Suppressor macrophage treated with lipopolysaccharide for 1 hour (primary cell): ENCODE measurements at places on chromosomes 1 and 21.

DNA sequence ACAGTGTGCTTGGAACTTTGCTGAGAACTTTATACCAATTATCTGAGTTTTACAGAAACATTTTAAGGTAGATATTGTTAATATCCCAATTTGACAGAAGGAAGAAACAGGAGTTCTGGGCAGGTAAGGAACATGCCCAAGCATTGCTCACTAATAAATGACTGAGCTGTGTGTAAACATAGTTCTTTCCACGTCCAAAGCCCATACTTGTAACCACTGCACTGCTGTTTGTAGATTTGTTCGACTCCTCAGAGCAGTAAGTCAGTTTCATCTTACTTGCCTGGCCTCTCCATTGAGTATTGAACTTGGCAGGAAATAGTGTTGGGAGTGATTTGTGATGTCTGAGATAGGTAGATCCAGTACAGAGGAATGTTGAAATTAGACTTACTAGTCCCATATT, 335.1 kb downstream of the KIF26B start:
- no peak for DNase-seq

- DNase-seq, result no peak
Observed at GRCh38 chr1:37404711-37405110, 69.7 kb upstream of the ZC3H12A start.

GRCh38 chr1:26307363-26307781, 936 bp upstream of the UBXN11 start:
- no peak for DNase-seq

- DNase-seq, result no peak
Observed at GRCh38 chr1:226618380-226618779, 69.8 kb downstream of the STUM start.

DNA sequence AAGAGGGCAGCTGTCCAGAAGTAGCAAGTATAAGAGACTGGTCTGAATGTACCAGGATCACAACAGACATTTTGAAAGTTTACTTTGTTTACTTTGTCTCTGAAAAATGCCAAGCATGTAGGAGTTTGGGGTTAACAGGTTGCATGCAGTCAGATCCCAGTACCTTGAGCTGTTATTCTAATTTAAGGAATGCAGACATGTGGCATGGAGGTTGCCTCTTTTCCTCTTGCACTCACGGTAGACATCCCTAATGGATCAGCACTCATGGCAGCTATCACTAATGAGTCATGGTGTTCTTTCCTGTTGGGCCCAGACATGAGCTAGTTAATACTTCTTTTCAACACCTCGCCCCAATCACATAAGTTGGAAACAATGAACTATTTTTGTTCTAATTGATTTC, 67.3 kb downstream of the GADD45A start:
- DNase-seq, result no peak

- no peak for DNase-seq
Observed at GRCh38 chr1:166874464-166874863, 1.6 kb downstream of the TADA1 start.

DNA sequence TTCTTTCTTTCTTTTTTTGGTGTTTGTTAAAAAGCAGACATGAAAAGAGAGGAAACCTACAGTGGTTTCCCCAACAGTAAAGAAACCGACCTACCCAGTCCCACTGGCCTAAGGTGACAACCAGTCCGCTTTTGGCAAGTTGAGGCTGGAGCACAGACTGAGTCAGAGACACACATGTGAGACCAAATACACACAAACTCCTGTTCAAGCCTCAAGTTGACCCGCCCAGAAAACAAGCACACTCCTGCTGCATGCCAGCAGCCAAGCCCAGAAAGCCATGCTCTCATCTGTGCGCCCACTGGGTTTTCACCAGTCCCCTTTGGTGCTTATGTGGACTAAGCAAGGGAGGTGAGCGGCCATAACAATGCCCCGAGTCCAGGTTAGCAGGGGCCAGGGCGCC, 64.6 kb upstream of the GPR153 start:
- no peak for DNase-seq

DNA sequence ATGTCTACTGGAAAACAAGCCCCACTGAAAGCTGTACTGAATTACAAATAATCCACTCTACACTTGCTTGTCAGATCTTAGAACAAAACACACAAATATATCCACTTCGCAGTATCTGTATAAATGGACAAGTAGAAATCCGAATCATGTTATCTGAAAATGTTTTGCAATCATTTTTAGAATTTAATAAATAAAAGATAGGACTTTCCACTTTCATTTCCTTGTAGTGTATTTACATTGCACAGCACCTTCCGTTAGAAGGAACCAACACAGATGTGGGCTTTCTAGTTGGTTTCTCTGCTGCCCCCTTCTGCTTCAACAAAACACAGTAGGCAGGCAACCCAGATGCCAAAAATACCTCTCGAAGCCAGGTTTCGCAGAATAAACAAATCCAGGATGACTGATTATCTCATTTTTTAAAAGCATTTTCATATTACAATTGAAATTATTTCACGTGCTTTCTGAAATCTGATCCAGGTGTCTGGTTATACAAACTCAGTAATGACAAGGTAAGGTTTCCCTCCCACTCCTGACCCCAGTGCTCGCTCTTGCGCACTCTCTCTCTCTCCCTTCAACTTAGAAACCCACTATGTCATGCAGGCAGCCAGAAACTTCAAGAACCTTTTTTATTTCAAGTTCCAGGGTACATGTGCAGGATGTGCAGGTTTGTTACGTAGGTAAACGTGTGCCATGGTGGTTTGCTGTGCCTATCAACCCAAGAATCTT, 389.9 kb downstream of the SMYD3 start:
- DNase-seq, result peak; percentile 82

DNA sequence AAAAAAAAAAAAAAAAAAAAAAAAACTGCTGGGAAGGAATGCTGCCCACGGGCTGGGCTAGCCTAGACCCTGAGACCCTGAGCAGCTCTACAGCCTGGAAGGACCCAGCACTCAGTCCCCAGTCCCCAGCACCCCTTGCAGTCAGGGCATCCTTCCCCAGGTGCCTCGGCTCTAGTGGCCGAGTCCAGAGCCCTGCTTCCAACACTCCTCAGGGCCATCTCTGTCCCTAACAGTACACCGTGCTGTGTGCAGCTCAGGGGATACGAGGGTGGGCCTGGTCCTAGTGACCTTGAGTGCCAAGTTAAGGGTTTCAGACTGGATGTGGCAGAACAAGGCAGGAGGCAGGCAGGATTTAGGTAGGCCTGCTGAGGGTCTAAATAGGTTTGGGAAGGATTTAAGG, 50.2 kb upstream of the LRP8 start:
- DNase-seq, result no peak

DNA sequence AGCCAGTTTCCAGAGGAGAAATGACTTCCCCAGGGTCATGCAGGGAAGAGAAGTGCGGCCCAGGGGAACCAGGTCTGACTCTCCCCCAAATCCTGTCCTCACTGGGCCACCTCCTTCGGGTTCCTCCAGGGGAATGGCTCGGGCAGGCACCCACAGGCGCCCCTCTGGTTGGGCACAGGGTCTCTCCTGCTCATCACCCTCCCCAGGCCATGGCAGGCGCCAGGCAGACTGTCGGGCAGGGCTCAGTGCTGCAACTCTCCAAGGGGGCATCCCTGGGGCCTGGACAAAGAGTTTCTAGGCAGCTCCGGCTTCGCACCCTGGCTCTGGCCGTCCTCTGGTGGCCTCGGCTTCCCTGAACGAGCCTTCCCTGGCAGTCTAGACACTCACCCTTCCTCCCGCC, 75.6 kb downstream of the MEGF6 start:
- no peak for DNase-seq

GRCh38 chr21:27536319-27536718, 569.4 kb upstream of the ADAMTS5 start:
- DNase-seq, result no peak

DNA sequence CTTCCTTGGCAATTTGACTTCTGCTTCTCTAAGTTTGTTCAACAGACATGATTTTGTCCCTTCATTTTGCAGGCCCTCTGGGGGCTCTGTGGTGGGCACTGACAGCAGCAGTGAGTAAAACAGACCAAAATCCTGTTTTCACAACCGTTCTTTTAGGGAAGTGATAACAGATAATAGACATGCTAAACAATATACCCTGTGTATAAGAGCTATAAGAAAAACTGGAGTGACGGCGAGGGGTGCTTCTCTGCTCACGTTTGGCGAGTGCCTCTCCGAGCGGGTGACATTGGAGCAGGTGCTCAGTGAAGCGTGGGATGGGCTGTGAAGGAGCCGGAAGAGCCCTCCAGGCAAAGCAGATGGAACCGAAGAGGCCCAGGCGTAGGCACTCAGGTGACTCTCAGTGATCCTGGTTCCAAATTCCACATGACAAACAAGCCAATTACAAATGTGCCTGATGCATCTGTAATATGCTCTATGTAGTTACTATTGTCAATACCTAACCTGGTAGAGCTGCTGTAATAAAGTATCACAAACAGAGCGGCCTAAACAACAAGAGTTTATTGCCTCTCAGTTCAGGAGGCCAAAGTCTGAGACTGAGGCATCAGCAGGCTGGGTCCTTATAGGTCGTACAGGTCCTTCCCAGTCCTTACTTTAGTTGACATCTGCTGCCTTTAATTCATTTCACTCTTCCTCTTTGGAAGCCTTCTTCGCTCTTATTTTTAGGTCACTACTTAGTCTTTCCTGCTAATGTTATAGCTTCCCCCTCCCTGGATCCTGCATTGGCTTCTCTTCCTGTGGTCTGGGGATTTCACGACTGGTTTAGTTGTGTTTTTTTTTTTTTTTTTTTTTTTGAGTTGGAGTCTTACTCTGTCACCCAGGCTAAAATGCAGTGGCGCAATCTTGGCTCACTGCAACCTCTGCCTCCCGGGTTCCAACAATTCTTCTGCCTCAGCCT, 20.1 kb downstream of the OR2B11 start:
- DNase-seq, result peak; percentile 77

DNA sequence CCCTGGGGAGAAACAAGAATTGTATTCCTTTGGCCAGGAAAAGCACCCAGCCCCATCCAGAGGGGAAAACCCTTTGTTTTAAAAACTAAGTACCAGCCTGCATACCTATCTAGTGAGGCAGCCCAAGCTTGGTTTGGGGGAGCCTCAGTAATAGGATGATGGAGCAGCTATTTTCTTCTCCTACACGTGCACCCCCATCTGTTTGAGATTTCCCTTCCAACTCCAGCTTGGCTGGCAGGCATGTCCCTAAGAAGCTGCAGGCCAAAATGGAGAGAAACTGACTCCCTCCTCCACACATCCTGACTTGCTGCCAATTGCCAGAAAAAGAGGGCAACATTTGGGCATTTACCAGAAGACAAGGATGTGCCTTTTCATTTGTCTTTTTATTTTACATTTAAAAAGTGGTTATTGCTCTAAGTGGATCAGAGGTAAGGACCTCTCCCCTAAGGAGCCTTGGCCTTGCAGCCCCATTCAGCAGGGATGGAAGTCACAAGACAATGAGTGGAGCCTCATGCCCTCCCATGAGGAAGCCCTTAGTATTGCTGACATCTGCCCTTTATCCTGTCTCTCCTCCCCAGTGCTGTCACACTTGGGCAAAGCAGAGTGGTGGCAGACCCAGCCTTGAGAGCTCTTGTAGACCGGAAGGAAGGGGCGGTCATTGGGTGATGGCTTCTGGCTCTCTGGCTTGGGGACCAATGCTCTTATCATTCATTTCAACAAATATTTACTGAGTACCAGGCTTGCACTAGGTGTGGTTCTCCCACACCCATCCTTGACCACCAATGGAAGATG, 8.6 kb downstream of the FNDC5 start:
- DNase-seq, result peak; percentile 73

DNA sequence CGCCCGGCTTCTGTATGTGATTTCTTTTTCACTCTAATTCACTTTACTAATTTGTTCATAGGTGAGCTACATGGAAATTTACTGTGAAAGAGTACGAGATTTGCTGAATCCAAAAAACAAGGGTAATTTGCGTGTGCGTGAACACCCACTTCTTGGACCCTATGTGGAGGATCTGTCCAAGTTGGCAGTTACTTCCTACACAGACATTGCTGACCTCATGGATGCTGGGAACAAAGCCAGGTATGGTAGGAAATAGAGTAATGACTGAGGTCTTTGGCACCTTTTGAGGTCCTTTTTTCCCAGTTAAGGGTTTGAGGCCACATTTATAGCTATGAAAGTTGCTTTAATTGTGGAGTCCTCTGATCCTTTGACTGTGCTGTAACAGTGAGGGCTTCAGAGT, 56.9 kb downstream of the KIF1B start:
- no peak for DNase-seq

- no peak for DNase-seq
Observed at GRCh38 chr1:29417147-29417858, 181.0 kb downstream of the PTPRU start.

DNA sequence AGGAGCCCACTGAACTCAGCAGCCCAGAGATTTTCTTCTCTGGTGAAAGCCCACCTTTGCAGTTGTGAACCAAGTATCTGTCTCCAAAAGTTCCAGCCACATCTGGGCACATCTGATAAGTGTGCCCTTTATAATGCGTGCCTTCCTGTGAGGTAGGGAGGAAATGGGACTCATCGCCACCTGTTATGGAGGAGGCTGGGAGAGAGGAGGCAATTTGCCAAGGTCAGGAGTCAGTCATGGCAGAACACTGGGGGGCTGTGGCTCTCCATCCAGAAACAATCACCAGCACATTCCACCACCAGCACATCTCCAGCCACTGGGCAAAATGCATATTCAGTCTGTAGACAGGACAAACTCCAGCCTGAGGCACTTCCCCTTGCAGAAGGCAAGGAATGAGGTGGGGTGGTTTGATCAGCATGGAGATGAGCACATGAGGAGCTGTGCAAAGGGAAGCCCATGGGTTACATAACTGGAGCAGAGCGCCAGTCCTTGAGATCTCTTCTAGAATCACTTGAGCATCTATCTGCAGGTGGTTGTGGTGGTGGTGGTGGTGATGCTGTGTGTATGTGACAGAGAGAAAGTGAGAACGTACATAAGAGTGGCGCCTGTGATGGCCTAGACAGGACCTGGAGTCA, 15.0 kb upstream of the LEMD1 start:
- peak; percentile 37 for DNase-seq

DNA sequence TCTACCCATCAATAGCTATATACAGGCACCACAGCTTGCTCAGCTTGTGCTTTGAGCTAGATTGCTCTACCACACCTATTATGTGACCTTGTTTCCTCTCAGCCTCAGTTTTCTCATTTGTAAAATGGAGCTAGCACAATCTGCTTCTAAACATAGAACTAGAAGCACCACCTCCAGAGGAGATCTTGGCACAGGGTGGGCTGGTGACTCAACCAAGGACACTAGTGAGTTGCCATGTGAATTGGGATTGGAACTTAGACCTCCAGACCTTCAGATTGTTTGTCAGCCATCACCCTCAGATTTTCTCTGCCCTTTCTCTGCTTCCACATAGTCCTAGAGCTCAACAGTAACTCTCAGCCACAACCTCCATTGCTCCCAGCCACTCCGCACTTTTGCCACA, 3.0 kb upstream of the MACO1 start:
- no peak for DNase-seq

GRCh38 chr21:35169574-35169973, 120.5 kb upstream of the RUNX1 start:
- DNase-seq, result no peak

- DNase-seq, result no peak
Observed at GRCh38 chr1:9808459-9808858, 15.3 kb downstream of the CLSTN1 start.

DNA sequence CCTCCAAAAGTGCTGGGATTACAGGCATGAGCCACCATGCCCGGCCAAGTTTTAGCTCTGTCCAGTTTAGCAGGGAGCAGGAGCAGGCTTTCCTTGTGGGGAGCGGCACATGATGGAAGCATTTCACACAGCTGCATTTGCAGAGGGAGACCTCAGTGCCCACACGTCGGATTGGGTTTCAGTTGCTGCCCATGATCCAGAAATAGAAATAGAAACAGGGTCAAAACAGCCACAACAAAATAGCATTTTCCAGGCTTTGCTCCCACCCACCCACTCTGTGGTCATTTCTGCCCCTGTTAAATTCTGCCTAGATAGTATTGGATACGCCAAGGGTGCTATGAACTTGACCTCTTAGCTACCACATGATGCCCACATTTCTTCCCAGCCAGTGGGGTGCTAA, 128.4 kb downstream of the CNIH3 start:
- no peak for DNase-seq

GRCh38 chr1:38420666-38421065, 374.1 kb upstream of the POU3F1 start:
- DNase-seq, result no peak
